ENCODE measurements at places on chromosomes 5 and 9.

GRCh38 chr9:86315078-86315477, 32.7 kb upstream of the ISCA1 start:
- H3K4me1 ChIP-seq: no peaks in the 10 kb centered on the region

DNA sequence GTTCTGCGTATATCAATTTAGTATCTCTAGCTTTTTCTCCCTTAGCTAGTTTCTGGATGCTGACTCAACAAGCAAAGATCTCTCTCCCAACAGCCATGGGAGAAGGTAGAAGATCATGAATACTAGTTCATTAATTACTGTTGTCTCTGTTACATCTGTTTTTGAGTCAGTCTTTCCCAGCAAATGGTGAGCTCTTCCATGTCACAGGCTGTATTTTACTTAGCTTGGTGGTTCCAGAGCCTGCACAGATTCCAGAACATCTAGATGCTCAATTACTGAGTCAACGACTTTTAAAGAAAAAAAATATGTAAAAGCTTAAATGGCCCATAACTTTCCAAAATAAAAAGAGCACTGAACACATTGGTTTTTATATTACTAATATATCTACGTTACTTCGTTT, 307.2 kb downstream of the NSG2 start:
- H3K36me3 ChIP-seq: no peaks in the 10 kb centered on the region
- no peak overlapping the region for H3K4me3 ChIP-seq
- DNase-seq: no peak
- H3K27me3 ChIP-seq: no peaks in the 10 kb centered on the region
- no peak overlapping the region for H3K27ac ChIP-seq

DNA sequence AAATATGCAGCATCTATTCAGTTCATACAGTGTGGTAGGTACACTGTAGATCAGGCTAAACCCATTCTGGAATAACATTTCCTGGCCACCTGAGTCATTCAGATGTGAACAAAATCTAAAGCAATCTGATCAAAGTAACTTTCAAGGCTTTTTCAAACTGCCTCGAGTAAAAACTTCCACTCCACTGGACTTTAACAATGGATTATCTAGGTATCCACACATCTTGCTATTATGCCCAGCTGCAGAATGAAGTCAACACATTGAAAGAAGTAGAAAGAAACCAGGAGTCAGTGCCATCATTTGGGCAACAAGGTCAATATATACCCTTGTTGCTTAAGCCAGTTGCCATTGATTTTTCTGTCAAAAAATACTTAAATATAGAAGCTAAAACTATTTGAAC, 1352.6 kb upstream of the NUDT12 start:
- H3K4me1 ChIP-seq: no peaks in the 10 kb centered on the region
- H3K36me3 ChIP-seq: no peaks in the 10 kb centered on the region
- no peak overlapping the region for H3K4me3 ChIP-seq
- DNase-seq: no peak

DNA sequence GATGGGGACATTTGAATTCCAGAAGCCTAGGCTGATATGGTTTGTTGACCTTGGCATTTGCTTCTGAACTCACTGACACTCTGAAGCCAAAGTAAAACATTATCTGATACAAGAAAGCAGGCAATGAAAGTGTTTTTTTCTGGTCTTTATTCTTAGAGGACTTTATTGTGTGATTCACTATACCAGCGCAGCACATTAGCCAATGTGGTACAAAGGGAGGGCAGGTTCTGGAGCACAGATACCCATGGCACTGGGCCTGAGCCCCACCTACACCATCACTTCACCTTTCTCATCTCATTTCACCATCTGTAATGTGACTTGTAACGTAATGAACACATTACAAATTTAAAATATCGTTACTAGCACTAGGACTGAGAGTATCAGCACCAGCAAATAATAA, 89.7 kb upstream of the ZNF366 start:
- H3K4me3 ChIP-seq: no peak overlapping the region
- peaks cover 5% of the 10 kb centered on the region for H3K27me3 ChIP-seq
- no peak for DNase-seq
- H3K27ac ChIP-seq: no peak overlapping the region
- H3K36me3 ChIP-seq: no peaks in the 10 kb centered on the region
- H3K4me1 ChIP-seq: no peaks in the 10 kb centered on the region

GRCh38 chr9:113708821-113709713, 167.0 kb upstream of the ZNF618 start:
- peaks cover 6% of the 10 kb centered on the region for H3K27me3 ChIP-seq
- H3K36me3 ChIP-seq: no peaks in the 10 kb centered on the region
- no peak overlapping the region for H3K4me3 ChIP-seq

- H3K4me3 ChIP-seq: peak overlapping the region; percentile 9
- peaks cover 59% of the 10 kb centered on the region for H3K4me1 ChIP-seq
- no peaks in the 10 kb centered on the region for H3K27me3 ChIP-seq
- H3K27ac ChIP-seq: peak overlapping the region; percentile 75
Observed at GRCh38 chr9:20361656-20362570, 260.4 kb downstream of the MLLT3 start.

Data from activated CD8-positive, alpha-beta T cell treated with anti-CD3 and anti-CD28 coated beads for 36 hours (primary cell).